ENCODE measurements at places on chromosomes 13 and 19.

DNA sequence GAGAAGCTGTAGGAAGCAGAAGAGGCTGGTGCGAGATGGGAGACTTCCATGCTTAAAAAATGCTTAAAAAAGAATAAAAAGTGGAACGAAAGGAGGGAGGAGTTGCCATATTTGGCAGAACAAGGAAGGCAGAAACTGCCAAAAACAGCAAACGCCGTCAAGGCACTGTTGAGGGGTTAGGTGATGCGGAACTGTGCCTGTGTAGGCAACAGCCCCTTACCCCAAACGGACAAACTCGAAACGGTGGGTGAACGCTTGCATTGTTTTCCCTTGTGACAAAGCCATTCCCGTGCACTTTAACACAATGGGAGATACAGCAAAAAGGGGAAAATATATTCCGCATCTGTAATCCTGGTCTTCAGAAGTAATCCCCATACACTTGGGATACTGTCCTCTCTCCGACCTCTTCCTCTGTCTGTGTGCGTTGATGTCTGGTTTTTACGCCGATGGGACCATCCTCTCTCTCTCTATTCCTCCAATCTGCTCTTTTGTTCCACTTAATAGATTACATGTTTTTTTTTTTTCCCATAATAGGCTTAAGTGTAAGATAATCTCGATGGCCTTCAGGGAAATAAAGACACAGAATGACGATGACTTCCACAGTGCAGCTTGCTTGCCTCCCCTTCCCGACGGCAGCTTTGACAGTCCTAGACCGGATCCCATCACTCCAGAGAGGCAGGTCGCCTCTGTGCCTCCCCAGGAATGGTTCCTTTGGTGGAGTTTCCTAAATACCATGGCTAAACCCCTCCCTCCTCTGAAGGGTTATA lies 132.7 kb upstream of the RNF113B start:
- no peak for DNase-seq

DNA sequence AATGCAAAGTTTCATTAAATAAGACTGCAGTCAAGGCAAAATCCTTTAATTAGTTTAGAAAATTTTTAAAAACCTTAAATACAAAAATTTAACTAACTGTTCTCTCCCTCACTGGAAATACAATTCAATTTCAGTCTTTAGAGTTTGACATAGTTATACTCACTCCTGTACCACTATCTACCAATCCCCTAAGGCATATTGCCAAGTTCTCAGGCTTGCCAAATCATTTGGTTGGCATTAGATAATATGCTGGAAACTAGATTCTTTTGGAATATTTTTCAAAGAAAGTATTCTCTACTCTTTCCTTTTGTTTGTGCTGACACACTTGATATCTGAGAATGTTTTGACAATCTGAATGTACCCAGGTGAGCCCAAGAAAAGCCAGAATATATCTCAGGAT lies 77.2 kb downstream of the TSC22D1 start:
- DNase-seq, result no peak

DNA sequence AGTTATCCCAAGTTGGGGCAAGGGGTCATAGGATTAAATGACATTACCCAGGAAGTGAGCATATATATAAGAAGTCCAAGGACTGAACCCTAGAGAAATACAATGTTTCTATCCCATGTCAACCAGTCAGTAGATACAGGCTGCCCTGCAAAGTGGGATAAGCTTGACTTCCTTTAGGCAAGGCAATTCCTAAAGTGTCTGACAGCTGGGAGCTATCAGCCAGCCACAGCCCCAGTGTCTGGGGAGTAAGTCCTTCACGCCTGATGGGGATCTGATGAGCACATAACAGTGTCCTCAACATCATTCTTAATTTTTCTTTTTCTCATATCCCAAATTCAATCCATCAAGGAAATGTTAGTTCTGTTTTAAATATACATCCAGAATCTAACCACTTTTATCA lies 54.1 kb downstream of the DNAJC15 start:
- no peak for DNase-seq

DNA sequence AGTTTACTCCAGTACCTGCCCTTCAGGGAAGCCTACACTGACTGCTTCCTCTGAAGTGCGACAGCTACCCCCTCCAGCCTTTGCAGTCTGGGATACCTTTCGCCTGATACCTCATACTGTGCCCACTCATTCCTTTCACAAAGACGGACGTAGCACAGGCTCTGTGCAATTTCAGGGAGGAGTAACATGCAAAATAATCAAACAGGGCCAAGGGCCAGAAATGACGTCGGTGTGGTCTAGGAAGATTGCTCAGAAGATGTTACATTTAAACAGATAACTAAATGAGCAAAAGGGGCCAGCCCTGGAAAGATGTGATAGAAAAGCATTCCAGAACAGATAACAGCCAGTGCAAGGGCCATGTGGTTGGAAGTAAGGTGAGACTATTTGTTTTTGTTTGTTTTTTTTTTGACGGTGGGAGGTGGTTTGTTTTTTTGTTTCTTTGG lies 6.6 kb upstream of the DDX39A start:
- no peak for DNase-seq

Data from ascending aorta (tissue), 2 donors.